ENCODE measurements at places on chromosomes 7 and 10.

- DNase-seq, result no peak
Measured at GRCh38 chr7:37236906-37237305, 211.8 kb downstream of the ELMO1 start.

- DNase-seq, result no peak
Measured at GRCh38 chr7:136086712-136087111, 109.6 kb upstream of the MTPN start.

GRCh38 chr7:39554583-39555165 is 11.5 kb upstream of the YAE1 start:
- DNase-seq, result no peak

- no peak for DNase-seq
Measured at GRCh38 chr10:13925971-13926780, 339.4 kb downstream of the PRPF18 start.

DNA sequence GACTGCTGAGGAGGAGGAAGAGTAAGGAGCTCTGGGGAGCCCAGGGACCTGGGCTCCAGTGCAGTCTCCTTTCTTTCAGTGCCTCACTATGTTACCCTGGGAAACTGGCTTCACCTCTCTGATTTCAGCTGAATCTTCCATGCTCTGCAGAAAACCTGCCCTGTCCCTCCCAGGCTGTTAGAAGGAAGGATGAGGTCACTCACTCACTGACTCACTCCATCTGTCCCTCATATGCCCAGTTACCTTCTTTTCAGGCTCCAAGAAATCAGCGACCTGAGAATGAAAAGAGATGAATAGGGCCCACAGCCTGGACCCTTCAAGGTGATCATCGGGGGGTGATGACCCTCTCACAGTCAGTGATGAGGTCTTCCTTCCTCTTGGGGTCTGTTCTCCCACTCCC is 481 bp downstream of the SFTPA2 start:
- DNase-seq, result no peak

- no peak for DNase-seq
Measured at GRCh38 chr7:94395141-94396036, 694 bp downstream of the COL1A2 start.

GRCh38 chr7:125057963-125058362 is 128.3 kb upstream of the POT1 start:
- DNase-seq, result no peak

GRCh38 chr7:77812290-77812685 is 13.7 kb downstream of the PHTF2 start:
- no peak for DNase-seq

- no peak for DNase-seq
Measured at GRCh38 chr10:71840958-71841335, 10.1 kb downstream of the PSAP start.

- DNase-seq, result no peak
Measured at GRCh38 chr7:8125680-8126444, 136.1 kb downstream of the ICA1 start.
